ENCODE measurements at places on chromosomes 13 and 19. TPM values are rescaled to one million over a fixed set of nuclear protein-coding genes. Genes with fewer than 3 reads are reported as not detected.
A peak's percentile ranks its signal among the peaks of the same experiment; 100 is the strongest.

GRCh38 chr13:46738055-46738454, 58.9 kb downstream of the ESD start:
- no peaks in the 10 kb centered on the region for H3K27me3 ChIP-seq
- no peak overlapping the region for H3K27ac ChIP-seq
- no peak for DNase-seq
- H3K36me3 ChIP-seq = no peaks in the 10 kb centered on the region

- no peak for DNase-seq
- no peak overlapping the region for H3K4me3 ChIP-seq
- peaks cover 100% of the 10 kb centered on the region for H3K27me3 ChIP-seq
- peaks cover 5% of the 10 kb centered on the region for H3K36me3 ChIP-seq
- peaks cover 39% of the 10 kb centered on the region for H3K4me1 ChIP-seq
Measured at GRCh38 chr19:49423985-49424303, 703 bp upstream of the PTH2 start.

GRCh38 chr13:46721054-46721453, 75.9 kb downstream of the ESD start:
- no peak overlapping the region for H3K4me3 ChIP-seq
- no peaks in the 10 kb centered on the region for H3K27me3 ChIP-seq
- H3K27ac ChIP-seq = no peak overlapping the region
- no peaks in the 10 kb centered on the region for H3K36me3 ChIP-seq
- no peaks in the 10 kb centered on the region for H3K4me1 ChIP-seq

DNA sequence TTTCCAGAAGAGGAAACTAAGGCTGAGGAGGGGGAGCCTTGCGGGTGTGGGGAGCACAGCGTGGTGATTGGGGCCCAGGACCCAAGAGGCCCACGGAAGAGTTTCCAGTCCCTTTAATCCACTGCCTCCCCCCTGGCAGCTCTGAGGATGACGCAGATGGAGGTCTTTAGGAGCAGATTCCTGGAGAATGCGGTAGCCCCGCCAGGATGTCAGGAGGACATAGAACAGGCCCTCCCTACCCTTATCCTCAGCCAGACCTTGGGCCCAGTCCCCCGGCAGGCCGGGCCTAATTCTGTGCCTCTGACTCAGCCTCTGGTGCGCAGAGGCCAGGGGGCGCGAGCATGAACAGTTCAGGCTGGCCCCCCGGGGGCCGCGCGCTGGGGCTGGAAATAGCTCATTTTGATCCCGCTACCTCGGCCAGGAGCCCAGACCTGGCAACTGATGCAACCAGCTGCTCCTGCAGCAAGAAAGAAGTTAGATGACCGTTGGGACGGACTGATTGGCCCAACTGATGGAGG, 461 bp upstream of the HSPB6 start:
- peaks cover 72% of the 10 kb centered on the region for H3K36me3 ChIP-seq
- peaks cover 11% of the 10 kb centered on the region for H3K4me1 ChIP-seq
- H3K27me3 ChIP-seq = no peaks in the 10 kb centered on the region
- peak overlapping the region; percentile 99 for H3K4me3 ChIP-seq
- DNase-seq = peak; percentile 43

- peaks cover 8% of the 10 kb centered on the region for H3K4me1 ChIP-seq
- H3K4me3 ChIP-seq = no peak overlapping the region
- DNase-seq = no peak
- H3K36me3 ChIP-seq = no peaks in the 10 kb centered on the region
- no peaks in the 10 kb centered on the region for H3K27me3 ChIP-seq
- no peak overlapping the region for H3K27ac ChIP-seq
Measured at GRCh38 chr13:24764276-24764630, 284 bp downstream of the RNF17 start.

GRCh38 chr19:18392417-18392816, 5.0 kb downstream of the LRRC25 start:
- no peak for DNase-seq
- peaks cover 22% of the 10 kb centered on the region for H3K4me1 ChIP-seq
- H3K27ac ChIP-seq = no peak overlapping the region
- no peaks in the 10 kb centered on the region for H3K27me3 ChIP-seq
- H3K4me3 ChIP-seq = no peak overlapping the region

SSC5D gene
- 0.26 TPM for total RNA-seq

GRCh38 chr13:35131471-35131870, 189.4 kb downstream of the NBEA start:
- H3K4me3 ChIP-seq = no peak overlapping the region
- no peak overlapping the region for H3K27ac ChIP-seq
- H3K4me1 ChIP-seq = no peaks in the 10 kb centered on the region
- DNase-seq = no peak

GRCh38 chr19:6465663-6466062, 1.6 kb downstream of the CRB3 start:
- DNase-seq = no peak
- no peaks in the 10 kb centered on the region for H3K27me3 ChIP-seq
- H3K4me3 ChIP-seq = peak overlapping the region; percentile 90

ELANE gene
- total RNA-seq = not detected

- no peak overlapping the region for H3K4me3 ChIP-seq
- no peaks in the 10 kb centered on the region for H3K36me3 ChIP-seq
- no peak overlapping the region for H3K27ac ChIP-seq
- H3K27me3 ChIP-seq = peaks cover 17% of the 10 kb centered on the region
Measured at GRCh38 chr13:51919531-51919930, 57.8 kb downstream of the CCDC70 start.

GRCh38 chr13:112954488-112955270, 14.3 kb upstream of the MCF2L start:
- no peak overlapping the region for H3K27ac ChIP-seq
- DNase-seq = no peak
- H3K4me3 ChIP-seq = no peak overlapping the region
- H3K27me3 ChIP-seq = no peaks in the 10 kb centered on the region
- no peaks in the 10 kb centered on the region for H3K36me3 ChIP-seq

- no peak overlapping the region for H3K27ac ChIP-seq
- no peak for DNase-seq
- H3K36me3 ChIP-seq = no peaks in the 10 kb centered on the region
- no peaks in the 10 kb centered on the region for H3K4me1 ChIP-seq
Measured at GRCh38 chr19:21922276-21922675, 86.3 kb upstream of the ZNF43 start.

DNA sequence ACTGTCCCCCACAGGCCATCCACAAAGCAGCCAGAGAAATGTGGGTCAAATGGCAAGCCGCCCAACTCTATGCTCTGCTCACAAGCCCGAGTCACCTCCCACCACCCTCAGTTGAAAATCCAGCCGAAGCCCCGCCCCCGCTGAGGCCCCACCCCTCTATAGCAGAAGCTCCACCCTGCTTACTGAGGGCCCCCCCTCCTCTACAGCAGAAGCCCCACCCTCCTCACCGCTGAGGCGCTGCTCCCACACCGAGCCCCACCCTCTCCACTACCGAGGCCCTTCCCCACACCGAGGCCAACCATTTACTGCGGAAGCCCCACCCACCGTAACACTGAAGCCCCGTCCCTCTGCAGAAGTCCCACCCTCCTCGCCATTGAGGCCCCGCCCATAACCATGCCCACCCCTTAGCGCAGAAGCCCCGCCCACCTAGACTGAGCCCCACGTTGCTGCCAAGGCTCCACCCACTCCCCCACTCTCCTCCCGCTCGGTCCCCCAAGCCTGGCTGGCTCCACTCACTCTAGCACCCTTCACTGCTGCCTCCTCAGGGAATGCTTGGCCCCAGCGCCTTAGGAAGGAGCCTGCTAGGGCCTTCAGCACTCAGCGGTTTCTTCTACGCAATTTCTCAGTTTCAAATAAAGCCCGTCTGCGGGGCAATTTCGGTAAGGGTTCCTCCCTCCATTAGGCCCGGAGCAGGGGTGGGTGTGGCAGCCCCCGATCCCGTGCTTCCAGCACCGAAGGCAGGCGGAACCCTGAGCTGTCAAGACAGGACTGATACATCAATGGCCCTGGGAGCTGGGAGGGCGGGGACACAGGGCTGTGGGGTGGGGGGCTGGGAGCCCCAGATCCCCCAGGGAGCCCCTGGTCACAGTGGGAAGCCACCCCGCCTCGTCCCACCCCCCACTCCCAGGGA, 9.0 kb upstream of the MYDGF start:
- DNase-seq = no peak
- H3K27ac ChIP-seq = no peak overlapping the region
- H3K27me3 ChIP-seq = no peaks in the 10 kb centered on the region
- H3K36me3 ChIP-seq = peaks cover 34% of the 10 kb centered on the region
- no peaks in the 10 kb centered on the region for H3K4me1 ChIP-seq
- no peak overlapping the region for H3K4me3 ChIP-seq

GRCh38 chr19:3693025-3693925, 7.0 kb downstream of the PIP5K1C start:
- no peak for DNase-seq
- H3K27me3 ChIP-seq = no peaks in the 10 kb centered on the region
- H3K36me3 ChIP-seq = peaks cover 5% of the 10 kb centered on the region
- H3K4me1 ChIP-seq = no peaks in the 10 kb centered on the region
- no peak overlapping the region for H3K4me3 ChIP-seq
- no peak overlapping the region for H3K27ac ChIP-seq

GRCh38 chr13:83905641-83906040, 23.4 kb upstream of the SLITRK1 start:
- no peak overlapping the region for H3K27ac ChIP-seq
- H3K4me1 ChIP-seq = no peaks in the 10 kb centered on the region
- H3K27me3 ChIP-seq = no peaks in the 10 kb centered on the region
- no peak overlapping the region for H3K4me3 ChIP-seq

DNA sequence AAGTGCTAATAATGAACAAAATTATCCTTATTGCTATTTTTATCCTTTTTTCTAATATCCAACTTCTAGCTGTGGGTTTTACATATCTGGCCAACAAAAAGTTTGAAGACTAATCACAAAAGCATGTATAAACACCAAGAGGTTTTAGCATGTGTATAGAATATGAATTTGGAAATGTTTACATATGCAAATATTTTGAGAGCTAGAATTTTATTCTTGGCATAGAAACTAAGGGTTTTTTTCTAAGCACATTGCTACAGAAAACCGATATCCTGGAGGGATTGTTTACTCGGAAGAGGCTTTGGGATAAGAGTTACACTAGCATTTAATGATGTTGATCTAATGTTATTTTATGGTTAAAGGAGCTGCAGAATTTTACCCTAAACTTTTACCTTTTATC, 392.1 kb downstream of the EFNB2 start:
- H3K27me3 ChIP-seq = no peaks in the 10 kb centered on the region
- H3K4me1 ChIP-seq = peaks cover 14% of the 10 kb centered on the region
- peaks cover 5% of the 10 kb centered on the region for H3K36me3 ChIP-seq

GNA15 gene
- 5.9 TPM for total RNA-seq

SUGP2 gene
- total RNA-seq = 77.2 TPM

GPR12 gene
- not detected for total RNA-seq

CCNE1 gene
- 11.0 TPM for total RNA-seq

DNA sequence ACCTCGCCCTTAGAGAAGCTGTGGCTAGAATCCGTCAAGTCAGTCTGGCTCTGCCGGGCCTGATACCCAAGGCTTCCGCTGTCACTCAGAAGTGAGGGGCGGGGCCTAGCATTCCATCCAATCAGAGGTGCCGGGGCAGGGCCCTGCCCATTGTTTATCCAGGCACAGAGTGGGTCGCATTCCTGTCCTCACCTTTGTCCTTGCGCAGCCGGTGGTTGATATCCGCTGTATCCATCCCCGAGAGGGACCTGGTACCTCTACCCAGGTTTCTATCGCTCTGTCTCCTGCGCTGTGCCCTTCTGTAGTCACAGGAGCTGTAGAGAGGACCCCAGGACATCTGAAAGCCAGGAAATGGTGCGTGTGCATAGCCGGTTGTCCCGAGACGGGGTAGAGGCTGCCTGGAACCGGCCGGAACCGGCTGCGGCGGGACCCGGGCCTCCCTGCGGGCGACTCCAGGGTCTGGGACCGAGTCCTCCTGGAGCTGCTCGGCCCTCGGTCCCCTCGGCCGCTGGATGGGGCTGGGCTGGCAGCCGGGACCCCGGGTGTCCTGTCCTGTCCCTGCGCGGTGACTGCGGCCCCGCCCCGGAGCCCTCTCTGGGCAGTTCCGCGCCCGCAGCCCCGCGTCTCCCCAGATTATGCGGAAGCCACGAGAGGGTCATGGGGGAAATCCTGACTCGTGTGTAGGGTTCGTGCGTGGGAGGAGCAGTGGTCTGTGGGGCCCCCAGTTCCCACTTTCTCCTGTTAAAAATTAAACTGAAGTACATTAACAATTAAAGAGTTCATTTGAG, at the start of gene ZNF763:
TSS of gene ZNF763 (plus strand) at position 183 of the 788 bp plus-strand sequence. CDS start at position 352, 169 bp downstream.
- H3K27ac ChIP-seq = no peak within 1 kb of the TSS
- peak within 1 kb of the TSS; percentile 63 for H3K4me3 ChIP-seq
- H3K27me3 ChIP-seq = no peaks in the 10 kb centered on the region
- peaks cover 9% of the 10 kb centered on the region for H3K4me1 ChIP-seq

DNA sequence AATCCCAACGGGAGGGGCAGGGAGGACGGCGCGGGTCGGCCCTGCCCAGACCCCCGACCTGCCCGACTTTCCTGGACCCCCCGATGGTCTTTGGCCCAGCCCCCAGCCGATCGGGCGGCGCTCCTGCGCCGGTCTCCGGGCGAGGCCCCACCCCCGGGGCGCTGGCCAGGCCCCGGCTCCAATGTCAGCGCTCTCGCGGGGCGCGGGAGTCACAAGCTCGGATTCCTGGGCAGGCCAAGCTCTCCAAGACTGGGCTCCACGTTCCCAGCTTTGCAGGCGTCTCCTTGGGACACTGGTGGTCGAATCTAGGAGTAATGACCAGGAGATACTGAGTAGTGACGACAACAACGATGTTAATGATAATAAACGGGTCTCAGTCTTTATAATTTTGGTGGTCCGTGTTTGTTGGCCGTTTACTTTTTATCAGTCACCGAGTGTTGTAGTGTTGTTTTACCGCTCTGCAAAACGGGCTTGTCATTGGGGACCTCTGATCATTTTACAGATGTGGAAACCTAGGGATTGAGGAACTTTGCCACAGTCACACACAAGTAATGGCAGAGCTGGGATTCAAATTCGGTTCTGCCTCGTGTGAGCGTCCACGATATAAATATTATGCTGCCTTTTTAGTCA, 545 bp downstream of the RAD23A start:
- no peaks in the 10 kb centered on the region for H3K27me3 ChIP-seq
- H3K4me3 ChIP-seq = peak overlapping the region; percentile 79
- H3K4me1 ChIP-seq = peaks cover 9% of the 10 kb centered on the region

VRK3 gene
- total RNA-seq = 68.4 TPM

KLHL1 gene
- total RNA-seq = not detected

MBD3L2 gene
- not detected for total RNA-seq

- no peak overlapping the region for H3K4me3 ChIP-seq
- no peaks in the 10 kb centered on the region for H3K36me3 ChIP-seq
- H3K27ac ChIP-seq = no peak overlapping the region
- no peak for DNase-seq
Measured at GRCh38 chr13:109314101-109314500, 472.3 kb downstream of the IRS2 start.

ZNF221 gene
- 8.3 TPM for total RNA-seq

CEACAM4 gene
- not detected for total RNA-seq

GRCh38 chr13:109332506-109333499, 453.6 kb downstream of the IRS2 start:
- no peak for DNase-seq
- H3K36me3 ChIP-seq = no peaks in the 10 kb centered on the region
- no peaks in the 10 kb centered on the region for H3K27me3 ChIP-seq

DNA sequence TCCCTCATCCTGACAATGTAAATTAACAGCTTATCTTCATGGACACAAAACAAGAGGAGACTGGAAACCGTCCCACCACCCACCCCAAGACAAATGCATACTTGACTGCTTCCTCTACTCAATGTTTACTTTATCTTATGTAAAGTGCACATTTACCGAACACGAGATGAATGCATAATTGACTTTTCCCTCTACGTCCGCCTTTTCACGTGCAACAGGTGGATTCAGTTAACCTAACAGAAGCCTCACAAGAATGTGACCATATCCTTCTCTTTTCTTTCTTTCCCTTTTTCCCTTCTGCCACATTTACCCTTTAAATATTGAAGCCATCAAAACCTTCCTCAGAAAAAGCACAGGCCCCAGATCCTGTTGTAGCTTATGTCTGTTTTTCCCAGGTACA, 468.0 kb downstream of the UQCRFS1 start:
- no peaks in the 10 kb centered on the region for H3K36me3 ChIP-seq
- no peaks in the 10 kb centered on the region for H3K4me1 ChIP-seq
- DNase-seq = no peak
- H3K27me3 ChIP-seq = no peaks in the 10 kb centered on the region
- H3K4me3 ChIP-seq = no peak overlapping the region

All from Calu3 (cell line).